Esophagus squamous epithelium (tissue), 5 donors: ENCODE measurements at places on chromosomes 13 and 19. TPM values are rescaled to one million over a fixed set of nuclear protein-coding genes. Genes with fewer than 3 reads are reported as not detected.

TTC9B gene
- not detected for total RNA-seq

LYPD5 gene
- 17.3 TPM for total RNA-seq

KLK12 gene
- total RNA-seq, result 16.2 TPM

TTYH1 gene
- 0.44 TPM for total RNA-seq

ZNF878 gene
- 0.66 TPM for total RNA-seq

GNG8 gene
- total RNA-seq, result not detected

BORA gene
- total RNA-seq, result 8.7 TPM

GRCh38 chr19:38528213-38528755 is 89.5 kb downstream of the MAP4K1 start:
- DNase-seq, result no peak

DNA sequence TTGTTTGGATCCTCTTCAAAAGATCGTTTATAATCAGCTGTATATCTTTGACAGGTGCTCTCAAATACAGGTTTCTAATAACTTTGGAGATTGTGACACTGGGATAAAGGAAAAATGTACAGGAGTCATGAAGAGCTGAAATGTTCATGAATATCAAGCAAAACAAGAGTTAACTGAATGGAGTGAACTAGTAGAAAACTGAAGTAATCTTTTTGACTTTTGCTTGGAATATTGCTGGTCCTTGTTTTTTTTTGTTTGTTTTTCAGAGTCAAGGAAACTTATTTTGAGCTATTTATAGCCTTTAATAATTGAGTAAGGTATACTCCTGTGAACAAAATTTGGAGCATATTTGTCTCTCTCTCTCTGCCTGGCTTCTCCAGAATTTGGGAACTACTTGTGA is 25.3 kb downstream of the MED4 start:
- DNase-seq, result no peak

GRCh38 chr19:41708481-41708880 is at the start of gene CEACAM5:
TSS of gene CEACAM5 (plus strand) at chr19:41708626. CDS start at chr19:41708732, 106 bp downstream.
- no peak for DNase-seq

- DNase-seq, result no peak
Measured at GRCh38 chr19:35447606-35448469, at the start of gene FFAR2. TSS of gene FFAR2 (plus strand) at chr19:35448257. CDS start at chr19:35449715, 1,458 bp downstream.

GRCh38 chr13:113361406-113361805 is 2.5 kb downstream of the GRTP1 start:
- no peak for DNase-seq

GRCh38 chr13:44365008-44365407 is 8.6 kb upstream of the SERP2 start:
- no peak for DNase-seq

DNA sequence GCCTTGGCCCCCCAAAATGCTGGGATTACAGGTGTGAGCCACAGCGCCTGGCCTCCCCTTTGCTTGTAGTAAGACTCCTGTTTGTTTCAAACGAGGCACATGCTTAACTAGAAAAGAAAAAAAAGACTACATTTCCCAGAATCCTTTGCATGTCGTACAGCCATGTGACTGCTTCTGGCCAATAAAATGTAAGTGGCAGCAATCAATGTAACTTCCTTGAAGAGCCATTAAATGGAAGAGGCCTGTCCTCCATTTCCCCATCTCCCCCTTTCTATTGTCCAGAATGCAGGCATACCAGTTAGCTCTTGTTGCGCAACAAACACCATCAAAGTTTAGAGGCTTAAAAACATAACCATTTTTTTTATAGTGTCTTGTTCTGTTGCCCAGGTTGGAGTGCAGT is 10.4 kb upstream of the GPR32 start:
- no peak for DNase-seq

- no peak for DNase-seq
Measured at GRCh38 chr19:49064029-49064629, 489 bp downstream of the NTF4 start.

DNA sequence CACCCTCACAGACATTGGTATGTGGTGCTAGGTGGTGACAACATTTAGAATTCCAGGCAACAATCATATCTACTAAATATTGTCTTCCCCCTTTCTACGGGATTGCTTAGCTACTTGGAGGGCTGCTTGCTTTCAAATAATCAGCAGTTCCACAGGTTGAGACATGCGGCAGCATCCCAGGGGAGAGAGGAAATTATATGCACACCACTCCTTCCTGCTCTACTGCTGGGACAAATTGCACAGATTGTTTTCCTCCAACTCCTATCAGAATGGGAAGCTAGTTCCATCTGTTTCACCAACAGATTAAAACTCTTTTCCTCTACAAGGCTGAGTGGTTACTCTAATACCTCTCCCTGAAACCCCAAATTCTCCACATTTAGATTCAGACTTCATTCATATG is 275.4 kb downstream of the DNAJC15 start:
- DNase-seq, result no peak

DNA sequence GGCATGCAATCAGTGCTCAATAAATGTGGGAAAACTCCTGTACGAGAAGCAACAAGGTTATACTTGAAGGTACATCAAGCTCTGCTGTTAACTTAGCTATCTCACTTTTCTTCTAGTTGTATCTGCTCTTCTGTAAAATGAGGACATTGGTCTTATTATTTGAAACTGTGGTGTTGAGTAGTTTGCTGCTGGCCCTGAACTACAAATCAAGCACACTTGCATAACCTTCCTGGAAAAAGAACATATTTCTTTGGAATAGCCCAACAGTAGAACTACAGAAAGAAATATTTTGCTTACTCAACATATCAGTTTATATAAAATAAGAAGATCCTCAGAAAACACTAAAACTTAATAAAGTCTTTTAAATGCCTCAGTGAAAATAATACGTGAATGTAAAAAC is 203.0 kb downstream of the KCTD12 start:
- no peak for DNase-seq
